ENCODE measurements at places on chromosomes 3 and 15.

DNA sequence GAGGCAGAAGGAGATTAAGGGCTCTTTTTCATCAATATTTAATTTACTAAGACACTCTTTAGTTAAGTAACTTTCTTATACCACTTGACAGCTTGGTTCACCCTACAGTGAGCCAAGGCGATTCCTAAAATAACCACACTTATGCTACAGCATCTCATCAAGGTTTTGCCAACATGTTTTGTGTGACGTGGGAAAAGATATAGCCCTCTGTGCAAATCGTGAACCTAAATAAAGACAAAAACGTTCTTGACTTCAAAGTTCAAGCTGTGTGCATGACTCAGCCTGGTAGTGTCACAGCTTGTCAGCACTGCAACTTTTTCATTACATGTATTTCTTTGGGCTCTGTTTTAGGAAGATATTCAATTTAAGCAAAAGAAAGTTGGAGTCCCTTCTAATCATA lies 297.0 kb upstream of the EPHA3 start:
- DNase-seq: no peak

GRCh38 chr3:177141471-177141870 lies 55.8 kb downstream of the TBL1XR1 start:
- DNase-seq: no peak

GRCh38 chr3:133610031-133610430 lies 36.5 kb downstream of the CDV3 start:
- DNase-seq: no peak

GRCh38 chr3:78994174-78995027 lies 773.4 kb downstream of the ROBO1 start:
- no peak for DNase-seq

GRCh38 chr15:66961407-66961884 lies 104.0 kb upstream of the SMAD3 start:
- DNase-seq: no peak

GRCh38 chr15:44971036-44971435 lies 14.5 kb downstream of the TERB2 start:
- no peak for DNase-seq

Measured in stimulated activated CD4-positive, alpha-beta T cell treated with anti-CD3 and anti-CD28 coated beads, Interleukin-15, amount 100 ng/mL, for 24 hours (primary cell).